Omental fat pad (tissue), 4 donors: ENCODE measurements at places on chromosomes 4 and X. TPM values are rescaled to one million over a fixed set of nuclear protein-coding genes. Genes with fewer than 3 reads are reported as not detected.

Gene PNCK
- 0.46 TPM for total RNA-seq

Gene GYG2
- total RNA-seq = 29.6 TPM

Gene GPM6B
- total RNA-seq = 1.4 TPM

Gene ADRA2C
- total RNA-seq = 8.0 TPM

Gene CETN2
- 28.8 TPM for total RNA-seq

Gene IGSF1
- total RNA-seq = 0.63 TPM

Gene MAGEA3
- total RNA-seq = not detected

Gene FUNDC1
- 7.2 TPM for total RNA-seq

Gene PCYT1B
- total RNA-seq = not detected

DNA sequence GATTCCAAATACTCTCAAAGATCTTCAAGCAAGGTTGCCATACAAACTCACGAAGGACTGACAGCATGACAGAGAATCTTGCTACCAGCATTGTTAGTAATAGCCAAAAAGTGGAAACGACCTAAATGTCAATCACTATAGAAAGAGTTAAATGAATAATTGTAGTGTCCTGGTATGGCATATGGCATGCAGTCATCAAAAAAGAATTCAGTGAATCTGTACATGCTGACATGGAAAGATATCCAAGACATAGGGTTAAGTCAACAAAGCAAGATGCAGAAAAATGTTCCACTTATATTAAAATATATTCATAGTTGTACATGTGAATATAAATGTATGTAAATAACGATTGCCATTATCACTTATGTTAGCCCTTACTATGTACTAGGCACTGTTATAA is 37.6 kb downstream of the SRPX2 start:
- DNase-seq = no peak

GRCh38 chr4:185541251-185541727 is 6.0 kb upstream of the PDLIM3 start:
- DNase-seq = no peak

DNA sequence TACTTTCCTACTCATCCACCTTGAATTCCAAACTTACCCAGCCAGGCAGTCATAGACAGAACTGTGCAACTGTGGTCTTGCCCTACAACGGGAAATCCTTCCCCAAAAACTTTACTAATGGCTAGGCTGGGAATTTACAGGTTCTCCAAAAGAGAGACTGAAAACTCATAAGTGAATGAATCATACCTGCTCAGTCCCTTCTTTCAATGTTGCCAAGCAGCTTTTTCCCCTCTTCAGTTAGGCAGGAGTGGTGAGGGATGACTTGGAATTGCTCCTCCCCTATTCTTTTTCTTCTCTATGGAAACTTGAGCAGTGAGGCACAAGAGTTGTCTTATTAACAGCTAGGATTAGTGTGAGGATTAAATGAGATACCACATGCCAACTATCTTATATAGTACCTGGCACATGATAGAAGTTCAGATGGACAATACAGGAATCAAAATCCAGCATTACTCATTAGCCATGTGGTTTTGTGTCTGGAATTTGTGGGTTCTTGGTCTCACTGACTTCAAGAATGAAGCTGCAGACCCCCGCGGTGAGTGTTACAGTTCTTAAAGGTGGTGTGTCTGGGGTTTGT is 105.9 kb downstream of the TEX13A start:
- no peak for DNase-seq

DNA sequence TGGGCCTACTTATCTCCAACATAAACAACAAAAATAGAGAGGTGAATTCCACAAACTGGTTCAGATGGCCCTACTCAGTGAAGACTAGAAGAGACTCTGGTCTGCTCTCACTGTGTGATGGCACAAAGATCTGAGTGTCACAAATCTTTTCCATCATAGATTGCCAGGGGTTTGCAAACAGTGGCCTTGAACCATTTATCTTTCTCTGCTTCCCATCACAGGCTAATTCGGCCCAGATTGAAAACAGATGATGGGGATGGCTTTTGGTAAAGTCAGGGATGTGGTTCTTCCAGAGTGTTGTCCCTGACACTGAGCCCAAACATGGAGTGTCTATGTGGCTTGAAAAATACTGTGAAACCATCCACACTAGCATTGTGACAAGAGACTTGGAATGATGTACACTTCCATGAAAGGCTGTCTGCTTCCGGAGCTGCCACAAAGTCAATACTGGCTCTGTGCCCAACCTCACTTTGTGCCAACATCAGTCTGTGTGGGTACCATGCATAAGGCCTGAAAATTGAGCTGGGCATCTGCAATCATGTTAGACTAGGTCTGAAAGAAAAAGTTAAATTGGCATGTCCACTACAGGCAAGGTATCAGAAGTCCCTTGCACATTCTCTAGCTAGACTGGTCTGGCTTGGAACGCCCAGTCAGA is 25.2 kb upstream of the PLAC1 start:
- no peak for DNase-seq

DNA sequence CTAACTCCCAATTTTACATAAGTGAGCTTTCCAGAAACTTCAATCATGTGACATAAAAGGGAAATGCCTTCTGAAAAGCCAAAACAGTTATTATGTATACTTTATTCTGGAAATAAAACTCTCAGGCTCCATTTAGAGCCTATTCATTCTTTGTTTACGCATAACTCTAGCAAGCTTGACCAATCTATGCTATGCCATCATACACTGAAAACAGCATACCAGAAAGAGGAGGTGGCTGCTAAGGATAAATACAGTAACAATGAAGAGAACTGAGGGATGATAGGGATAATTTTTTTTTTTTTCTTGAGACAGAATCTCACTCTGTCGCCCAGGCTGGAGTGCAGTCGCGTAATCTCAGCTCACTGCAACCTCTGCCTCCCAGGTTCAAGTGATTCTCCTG is 24.4 kb downstream of the CDKL2 start:
- DNase-seq = no peak

- no peak for DNase-seq
These were observed 95.7 kb downstream of the DCLK2 start for GRCh38 chr4:150173982-150174398.

DNA sequence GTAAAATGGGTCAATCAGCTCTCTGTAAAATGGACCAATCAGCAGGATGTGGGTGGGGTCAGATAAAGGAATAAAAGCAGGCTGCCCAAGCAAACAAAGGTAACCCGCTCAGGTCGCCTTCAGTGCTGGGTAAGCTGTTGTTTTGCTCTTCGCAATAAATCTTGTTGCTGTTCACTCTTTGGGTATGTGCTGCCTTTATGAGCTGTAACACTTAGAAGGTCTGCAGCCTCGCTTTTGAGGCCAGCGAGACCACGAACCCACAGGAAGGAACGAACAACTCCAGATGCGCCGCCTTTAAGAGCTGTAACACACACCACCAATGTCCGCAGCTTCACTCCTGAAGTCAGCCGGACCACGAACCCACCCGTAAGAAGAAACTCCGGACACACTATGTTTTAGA is 11.5 kb upstream of the CAMK2D start:
- no peak for DNase-seq

- DNase-seq = no peak
These were observed 34.1 kb downstream of the DLG3 start for GRCh38 chrX:70478526-70479245.

DNA sequence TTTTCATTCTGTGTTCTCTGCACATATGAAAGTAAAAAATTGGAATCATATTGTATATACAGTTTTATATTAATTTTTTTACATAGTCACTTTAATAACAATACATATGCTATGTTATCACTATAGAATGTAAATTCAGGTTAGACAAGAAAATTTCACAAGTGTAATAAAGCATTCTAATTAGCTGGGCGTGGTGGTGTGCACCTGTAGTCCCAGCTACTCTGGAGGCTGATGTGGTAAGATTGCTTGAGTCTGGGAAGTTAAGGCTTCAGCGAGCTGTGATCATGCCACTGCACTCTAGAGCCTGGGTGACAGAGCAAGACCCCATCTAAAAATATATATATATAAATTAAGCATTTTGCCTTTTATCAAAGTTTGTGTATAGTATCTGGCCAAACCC is 95.7 kb downstream of the ANXA3 start:
- no peak for DNase-seq

- no peak for DNase-seq
These were observed 105.3 kb downstream of the DTHD1 start for GRCh38 chr4:36386691-36387090.

DNA sequence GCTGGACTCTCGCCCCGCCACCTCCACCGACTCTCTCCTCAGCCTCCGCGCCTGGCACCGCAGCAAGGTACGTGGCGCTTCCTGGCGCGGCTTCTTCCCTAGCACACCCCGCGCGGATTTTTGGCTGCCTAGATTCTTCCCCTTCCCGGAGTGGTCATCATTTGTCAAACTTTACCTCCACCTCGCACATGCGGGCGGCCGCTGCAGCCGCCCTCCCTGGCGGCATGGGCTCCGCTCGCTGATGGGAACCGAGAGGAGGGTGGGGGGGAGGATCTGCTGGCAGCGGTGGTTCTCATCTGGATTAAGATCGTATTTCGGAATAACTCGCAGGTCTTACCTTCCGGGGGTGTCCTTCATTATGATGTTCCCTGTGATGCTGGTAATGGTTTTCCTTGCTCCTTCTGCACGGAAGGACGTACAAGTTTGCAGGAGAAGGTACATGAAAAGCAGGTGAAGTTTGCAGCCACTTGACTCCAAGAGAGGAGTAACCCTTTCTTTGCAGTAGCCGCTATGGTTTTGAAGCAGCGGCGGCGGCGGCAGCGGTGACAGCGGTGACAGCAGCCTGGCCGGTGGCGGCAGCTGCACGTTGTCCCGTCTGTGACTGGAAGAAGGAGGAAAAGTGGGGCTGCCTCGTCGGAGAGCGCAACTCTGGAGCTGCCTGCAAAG is 2183.9 kb upstream of the TENM3 start:
- no peak for DNase-seq

- DNase-seq = no peak
These were observed 8.9 kb upstream of the NAA11 start for GRCh38 chr4:79334783-79335182.

DNA sequence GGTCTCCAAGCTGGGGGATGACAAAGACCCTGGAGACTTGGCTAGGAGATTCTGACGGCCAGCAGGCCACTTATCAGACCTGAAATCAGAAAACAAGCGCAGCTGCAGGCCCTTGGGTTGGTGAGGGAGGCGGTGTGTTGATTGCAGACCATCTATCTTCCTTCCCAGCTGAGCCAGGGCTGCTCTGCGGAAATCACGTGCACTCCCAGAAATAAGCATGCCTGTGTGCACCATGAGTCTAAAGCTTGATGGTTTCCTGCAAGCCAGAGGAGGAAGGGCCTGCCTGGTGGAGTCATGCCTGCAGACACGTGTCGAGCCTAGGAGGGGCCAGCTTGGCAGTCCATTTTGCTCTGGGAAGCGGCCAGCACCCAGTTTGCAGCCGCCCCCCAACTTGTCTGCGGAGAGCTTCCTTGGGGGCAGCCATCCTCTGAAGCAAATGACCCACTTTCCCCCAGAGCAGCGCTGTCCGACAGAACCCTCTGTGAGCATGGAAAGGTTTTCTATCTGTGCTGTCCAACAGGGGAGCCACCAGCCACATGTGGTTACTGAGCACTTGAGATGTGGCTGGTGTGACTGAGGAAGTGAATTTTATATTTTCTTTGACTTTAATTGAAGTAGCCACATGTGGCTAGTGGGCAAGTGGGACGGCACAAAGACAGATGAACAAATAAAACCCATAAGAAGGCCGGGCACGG is 175.7 kb upstream of the BCOR start:
- DNase-seq = no peak

- DNase-seq = no peak
These were observed 4.2 kb downstream of the MID2 start for GRCh38 chrX:107829878-107830277.

- no peak for DNase-seq
These were observed 92.2 kb downstream of the SLC2A9 start for GRCh38 chr4:9929111-9929510.

- no peak for DNase-seq
These were observed 71.4 kb downstream of the RTL5 start for GRCh38 chrX:72060196-72060920.

DNA sequence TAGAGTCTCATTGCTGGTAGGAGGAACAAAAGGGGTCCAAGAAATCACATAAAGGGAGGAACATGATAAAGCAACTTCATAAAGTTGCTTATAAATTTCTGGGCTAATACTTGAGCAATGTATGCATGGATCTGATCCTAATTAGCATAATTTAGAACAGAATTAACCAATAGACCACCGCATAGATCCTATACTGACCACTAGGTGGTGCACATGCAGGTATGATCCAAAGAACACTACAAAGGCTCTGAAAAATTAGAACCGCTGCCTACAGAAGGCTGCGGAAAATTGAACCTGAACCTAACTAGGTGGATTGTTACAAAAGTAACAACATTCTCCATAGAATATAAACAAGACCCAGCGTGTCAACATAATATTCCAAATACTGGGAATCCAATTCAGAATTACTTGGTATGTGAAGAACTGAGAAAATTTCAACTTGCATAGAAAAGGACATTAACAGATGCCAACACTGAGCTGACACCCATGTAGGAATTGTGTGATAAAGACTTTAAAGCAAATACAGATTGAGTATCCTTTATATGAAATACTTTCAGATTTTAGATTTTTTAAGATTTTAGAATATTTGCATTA is 23.3 kb downstream of the BRCC3 start:
- DNase-seq = no peak

GRCh38 chr4:69760455-69760854 is at the start of gene SULT1B1:
SULT1B1 (minus strand) TSS chr4:69760620; CDS start chr4:69755217, 5,403 bp downstream.
- no peak for DNase-seq

- no peak for DNase-seq
These were observed 24.5 kb upstream of the SORBS2 start for GRCh38 chr4:185836241-185837084.

GRCh38 chrX:50198348-50198747 is 2.5 kb downstream of the AKAP4 start:
- no peak for DNase-seq

GRCh38 chr4:94459462-94460161 is 7.9 kb downstream of the PDLIM5 start:
- no peak for DNase-seq

GRCh38 chrX:2401590-2402360 is 99.0 kb downstream of the DHRSX start:
- no peak for DNase-seq

- no peak for DNase-seq
These were observed 157.6 kb downstream of the RASL11B start for GRCh38 chr4:53019485-53020382.

DNA sequence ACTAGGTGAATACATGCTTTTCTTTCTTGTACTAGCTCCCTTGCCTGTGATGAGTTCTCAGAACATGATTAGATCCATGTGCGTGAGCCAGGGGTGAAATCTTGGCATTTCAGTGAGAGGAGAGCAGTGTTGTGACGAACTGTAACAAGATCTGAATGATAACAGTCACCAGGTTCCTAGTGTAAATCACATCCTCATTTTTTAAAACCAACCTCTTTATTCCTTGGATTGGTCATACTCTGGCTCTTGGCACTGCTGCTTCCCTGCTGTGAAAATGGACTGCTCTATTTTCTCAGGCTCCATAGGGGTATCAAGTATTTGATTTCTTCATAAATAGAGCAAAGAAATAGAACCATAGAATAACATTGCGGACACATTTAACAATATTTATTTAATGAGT is 206.3 kb downstream of the SLC4A4 start:
- no peak for DNase-seq

DNA sequence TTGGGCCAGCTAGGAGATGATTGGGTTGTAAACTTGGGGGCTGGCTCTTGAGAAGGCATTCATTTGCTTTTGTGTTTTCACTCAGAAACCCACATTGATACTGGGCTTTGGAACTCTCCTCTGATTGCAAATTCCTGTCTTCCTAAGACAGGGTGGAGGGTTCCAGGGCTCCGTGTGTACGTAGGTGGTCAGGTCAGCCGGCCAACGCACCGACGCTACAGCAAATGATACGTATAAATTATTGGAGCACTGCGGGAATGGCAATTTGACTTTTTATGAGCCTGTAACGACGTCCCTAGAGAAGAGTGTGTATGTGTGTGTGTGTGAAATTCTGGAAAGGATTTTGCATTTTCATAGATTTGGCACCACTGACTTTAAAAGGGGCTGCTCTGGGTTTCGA is 236.9 kb downstream of the SHOX start:
- DNase-seq = no peak
